ENCODE measurements at places on chromosomes 6 and 20.

DNA sequence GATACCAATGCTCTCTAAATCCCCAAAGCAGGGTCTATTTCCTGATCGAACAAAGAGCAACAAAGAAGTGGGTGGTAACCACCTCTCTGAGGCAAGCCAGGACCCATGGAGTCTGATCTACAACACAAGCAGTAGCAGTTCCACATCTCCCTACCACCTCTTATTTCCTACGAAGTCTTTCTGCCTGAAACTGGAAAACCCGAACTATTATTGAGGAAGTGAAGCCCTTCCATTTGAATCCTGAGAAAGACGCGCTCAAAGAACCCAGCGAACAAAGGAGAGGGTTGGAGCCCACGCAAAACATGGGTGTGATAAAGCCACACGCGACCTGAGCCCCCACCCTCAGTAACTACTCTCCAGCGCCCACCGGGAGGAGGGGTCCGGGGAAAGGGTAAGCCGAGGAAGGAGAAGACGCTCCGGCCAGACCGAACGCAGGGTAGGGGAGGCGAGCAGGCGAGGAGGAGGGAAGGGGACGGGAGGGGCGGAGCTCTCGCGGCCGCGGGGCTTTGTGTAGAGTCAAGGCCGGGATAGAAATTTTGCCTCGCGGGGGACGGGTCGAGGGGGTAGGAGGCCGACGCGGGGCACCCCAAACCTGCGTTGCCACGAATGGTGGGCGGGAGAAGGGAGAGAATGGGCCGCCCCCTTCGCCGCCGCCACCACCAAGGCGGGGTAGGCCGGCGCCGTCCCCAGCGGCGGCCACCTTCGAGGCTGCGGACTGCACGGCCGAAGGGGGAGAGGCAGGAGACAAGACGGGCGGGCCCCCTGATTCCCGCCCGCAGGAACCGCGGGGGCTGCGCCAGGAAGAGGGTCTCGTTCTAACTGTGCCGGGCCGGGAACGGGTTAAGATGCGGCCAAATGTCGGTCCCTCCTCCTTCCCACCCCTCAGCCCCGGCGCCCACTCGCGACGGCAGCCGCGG is 802 bp downstream of the HDAC2 start:
- DNase-seq: peak; percentile 81

GRCh38 chr20:62762801-62763368 is 33.4 kb upstream of the MRGBP start:
- DNase-seq: no peak

DNA sequence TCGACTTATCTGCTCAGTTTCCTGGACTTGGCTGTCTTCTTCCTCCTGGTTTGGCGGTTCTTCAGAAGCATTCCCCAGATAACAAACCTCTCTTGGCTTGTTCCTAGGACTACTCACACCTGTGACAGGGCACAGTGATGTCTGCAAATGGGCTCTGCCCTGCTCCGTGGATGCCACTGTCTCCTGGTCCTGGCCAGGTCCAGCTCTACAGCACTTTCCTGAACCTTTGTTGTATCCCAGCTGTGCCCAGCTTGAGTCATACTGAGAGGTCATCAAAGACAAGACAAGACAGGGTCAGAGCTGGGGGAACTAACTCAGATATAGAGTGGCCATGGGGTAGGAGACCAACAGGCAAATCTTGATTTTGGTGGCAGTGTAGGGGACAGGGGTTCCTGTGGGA is 102.7 kb upstream of the SLC22A23 start:
- no peak for DNase-seq

DNA sequence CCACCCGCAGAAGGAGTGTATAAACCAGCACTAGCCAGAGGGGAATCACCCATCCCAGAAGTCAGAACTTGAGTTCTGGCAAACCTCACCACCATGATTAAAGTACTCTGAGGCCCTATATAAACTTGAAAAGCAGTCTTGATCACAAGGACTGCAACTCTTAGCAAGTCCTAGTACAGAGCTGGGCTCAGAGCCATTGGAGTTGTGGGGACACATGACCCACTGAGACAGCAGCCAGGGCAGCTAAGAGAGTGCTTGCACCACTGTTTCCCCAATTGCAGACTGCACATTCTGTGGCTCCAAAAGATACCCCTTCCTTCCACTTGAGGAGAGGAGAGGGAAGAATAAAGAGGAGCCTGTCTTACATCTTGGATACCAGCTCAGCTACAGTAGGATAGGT is 4.7 kb upstream of the MCM9 start:
- no peak for DNase-seq

GRCh38 chr20:63096681-63097335 is 90.0 kb upstream of the BHLHE23 start:
- no peak for DNase-seq

GRCh38 chr6:82085701-82086100 is 161.8 kb downstream of the IBTK start:
- DNase-seq: no peak

- no peak for DNase-seq
Observed at GRCh38 chr6:5599127-5599526, 337.8 kb downstream of the FARS2 start.

- no peak for DNase-seq
Observed at GRCh38 chr20:3470208-3470626, 601 bp upstream of the ATRN start.

DNA sequence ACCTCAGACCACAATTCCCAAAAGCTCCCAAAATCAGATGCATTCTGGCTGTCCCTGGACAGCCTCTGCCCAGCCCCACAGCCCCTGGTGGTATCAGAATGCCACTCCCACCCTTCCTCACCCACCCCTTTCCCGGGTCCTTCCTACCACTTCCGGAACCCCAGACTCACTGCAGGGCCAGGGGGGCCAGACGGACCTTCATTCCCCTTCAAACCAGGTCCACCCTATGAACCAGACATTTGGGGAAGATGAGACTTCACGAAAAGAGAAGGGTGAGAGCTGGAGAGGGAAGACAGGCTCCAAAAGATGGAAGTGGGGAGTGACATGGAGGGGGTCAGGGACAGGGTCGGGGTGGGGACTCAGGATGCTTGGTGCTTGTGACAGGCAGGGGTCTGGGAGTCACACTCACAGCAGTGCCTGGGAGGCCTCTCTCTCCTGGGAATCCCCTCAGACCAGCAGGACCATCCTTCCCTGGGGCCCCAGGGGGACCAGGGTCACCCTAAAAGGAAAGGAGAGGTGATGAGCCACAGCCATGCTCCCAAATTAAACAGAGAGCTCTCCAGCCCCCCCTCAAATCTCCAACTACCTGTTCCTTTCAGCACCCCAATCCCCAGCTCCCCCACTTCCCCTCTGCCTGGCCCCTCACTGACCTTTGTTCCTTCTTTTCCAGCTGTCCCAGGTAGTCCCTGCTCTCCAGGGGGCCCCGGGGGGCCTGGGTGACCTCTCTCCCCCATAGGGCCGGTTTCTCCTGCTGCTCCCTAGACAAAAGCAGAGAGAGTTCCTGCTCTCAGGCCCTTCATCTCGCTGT is 20.2 kb downstream of the COL11A2 start:
- no peak for DNase-seq

DNA sequence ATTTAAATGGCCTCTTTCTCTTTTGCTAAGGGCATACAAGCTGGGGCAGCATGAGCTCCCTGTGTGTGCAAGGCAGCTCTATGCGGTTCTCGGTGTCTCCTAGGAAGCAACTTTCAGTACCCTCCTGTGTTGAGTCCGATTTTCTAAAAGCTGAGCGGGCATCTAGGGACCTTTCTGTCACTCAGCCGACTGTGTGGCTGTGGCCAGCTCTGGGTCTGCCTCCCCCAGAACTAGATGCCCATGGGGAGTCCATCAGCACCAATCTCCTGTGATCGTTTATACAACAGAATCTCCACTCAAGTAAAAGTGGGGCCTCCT is 7.5 kb downstream of the NELFCD start:
- no peak for DNase-seq

DNA sequence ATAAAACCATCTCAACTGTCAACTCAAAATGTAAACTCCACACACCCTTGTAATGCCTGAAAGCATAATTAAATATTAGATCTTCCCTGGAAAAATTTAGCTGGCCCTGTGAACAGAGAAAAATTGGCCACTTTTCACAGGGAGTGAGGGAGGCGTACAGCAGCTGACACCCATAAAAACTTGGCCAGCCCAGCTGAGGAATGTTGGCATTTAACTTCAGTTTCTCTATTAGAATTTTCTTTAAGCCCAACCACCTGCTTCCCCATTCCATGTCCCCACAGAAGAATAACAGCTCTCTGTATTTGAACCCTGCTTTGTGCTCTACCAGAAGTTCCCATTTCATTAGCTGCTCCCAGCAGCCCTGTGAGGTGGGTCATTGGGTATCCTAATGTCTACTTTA is 41.0 kb downstream of the PKHD1 start:
- no peak for DNase-seq

- DNase-seq: no peak
Observed at GRCh38 chr6:42136508-42137193, 5.8 kb downstream of the C6orf132 start.

- no peak for DNase-seq
Observed at GRCh38 chr6:122568797-122569221, 41.4 kb upstream of the PKIB start.
